ENCODE measurements at places on chromosomes 6 and 20.

DNA sequence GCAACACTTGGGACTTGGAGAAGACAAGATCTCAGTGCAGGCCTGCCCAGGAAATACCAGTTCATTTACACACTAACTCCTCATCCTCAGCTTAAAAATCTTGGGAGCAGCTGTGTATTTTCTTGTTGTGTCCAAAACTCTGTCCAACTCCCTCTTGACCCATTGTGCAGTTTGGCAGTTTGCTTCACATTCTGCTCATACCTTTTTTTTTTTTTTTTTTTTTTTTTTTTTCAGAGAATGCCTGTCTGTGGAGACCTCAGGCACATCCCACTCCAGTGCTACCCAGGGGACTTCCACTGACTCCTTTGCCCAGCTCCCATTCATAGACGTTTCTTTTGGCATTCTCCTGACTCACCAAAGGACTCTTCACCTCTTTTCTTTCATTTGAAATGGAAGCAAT, 265.8 kb upstream of the TCF21 start:
- no peak for DNase-seq

GRCh38 chr6:2999618-3000557, at the start of gene NQO2:
NQO2 (plus strand) TSS chr6:2999894; CDS start chr6:3006553, 6,659 bp downstream.
- peak; percentile 74 for DNase-seq

DNA sequence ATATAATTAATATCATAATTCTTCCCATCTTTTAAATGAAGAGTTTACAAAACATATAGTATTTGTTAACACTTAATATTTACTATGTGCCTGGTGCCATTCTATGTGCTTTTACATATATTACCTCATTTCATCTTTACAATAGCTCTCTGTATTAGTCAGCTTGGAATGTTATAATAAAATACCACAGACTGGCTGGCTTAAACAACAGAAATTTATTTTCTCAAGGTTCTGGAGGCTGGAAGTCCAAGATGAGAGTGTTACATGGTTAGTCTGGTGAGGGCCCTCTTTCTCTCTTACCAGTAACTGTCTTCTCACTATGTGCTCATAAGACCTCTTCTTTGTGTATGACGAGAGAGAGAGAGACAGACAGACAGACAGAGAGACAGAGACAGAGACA, 110.2 kb downstream of the NKAIN2 start:
- no peak for DNase-seq

DNA sequence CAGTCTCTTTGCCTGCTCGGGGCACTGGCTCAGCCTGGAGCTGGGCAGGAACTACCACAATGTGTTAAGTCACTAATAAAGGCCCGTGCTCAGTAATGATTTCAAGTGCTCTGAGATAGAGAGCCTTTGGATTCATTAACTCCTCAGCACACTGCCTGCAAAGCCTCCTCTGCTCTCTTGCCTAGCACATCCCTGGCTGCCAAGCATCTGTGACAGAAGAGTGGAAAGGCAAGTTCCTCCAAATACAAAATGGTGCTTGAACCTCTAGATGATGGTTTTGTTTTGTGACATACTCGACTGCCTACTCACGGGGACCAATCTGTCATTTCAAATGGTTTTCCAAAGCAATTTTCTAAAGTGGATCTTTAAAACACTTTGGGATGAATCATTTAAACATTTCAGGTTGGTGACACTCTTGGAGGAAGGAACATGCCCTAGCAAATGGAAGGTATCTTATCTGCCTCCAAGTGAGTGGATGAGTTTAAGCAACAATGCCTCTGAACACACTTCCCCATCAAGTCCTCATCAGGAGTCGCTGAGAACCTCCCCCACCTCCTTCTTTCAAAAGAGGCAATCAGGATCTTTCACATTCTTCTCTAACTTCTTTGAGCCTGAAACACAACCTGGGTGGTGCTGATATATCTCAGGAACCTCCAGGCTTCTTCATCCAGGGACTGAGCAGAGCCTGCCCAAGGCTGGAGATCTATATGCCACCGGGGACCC, 35.8 kb downstream of the METTL24 start:
- no peak for DNase-seq

GRCh38 chr6:35056952-35057351, 84.2 kb downstream of the TCP11 start:
- no peak for DNase-seq

GRCh38 chr6:29967379-29968010, 25.2 kb downstream of the HLA-A start:
- no peak for DNase-seq

DNA sequence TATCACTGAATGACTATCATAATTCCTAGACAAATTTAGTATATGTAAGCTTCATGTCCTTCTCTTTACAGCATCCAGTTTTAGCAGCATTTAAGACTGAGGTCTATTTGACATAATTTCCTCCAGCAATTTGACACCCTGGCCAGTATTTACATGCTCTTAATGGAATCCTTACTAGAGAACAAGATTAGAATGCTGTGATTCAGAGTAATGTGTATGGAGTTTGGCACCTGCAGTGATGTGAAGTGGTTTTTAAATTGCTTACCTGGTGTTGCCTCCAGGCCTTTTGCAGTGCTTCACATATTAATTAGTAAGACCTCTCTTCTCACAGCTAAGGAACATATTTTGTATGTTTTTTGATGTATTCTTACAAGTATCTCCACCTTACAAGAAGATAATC, 9.8 kb downstream of the NKX2-4 start:
- no peak for DNase-seq

DNA sequence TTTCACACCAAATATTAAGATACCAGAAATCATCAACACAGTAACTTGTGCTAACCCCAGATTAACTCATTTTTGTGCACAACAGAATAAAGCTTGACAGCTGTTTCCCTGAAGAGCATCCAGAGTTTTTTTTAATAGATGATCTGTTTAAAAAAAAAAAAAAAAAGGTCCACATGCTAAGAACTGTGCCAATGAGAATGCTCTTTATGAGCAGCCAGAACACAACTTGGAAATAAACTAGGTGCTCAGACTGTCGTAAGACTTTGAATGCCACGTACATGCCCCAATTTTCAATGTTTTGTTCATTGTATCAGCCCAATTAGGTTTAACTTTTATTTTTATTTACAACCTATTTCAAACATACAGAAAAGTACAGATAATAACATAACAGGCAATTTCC, 47.3 kb downstream of the STAU1 start:
- DNase-seq: no peak

GRCh38 chr6:169398342-169399105, 144.9 kb upstream of the THBS2 start:
- no peak for DNase-seq

DNA sequence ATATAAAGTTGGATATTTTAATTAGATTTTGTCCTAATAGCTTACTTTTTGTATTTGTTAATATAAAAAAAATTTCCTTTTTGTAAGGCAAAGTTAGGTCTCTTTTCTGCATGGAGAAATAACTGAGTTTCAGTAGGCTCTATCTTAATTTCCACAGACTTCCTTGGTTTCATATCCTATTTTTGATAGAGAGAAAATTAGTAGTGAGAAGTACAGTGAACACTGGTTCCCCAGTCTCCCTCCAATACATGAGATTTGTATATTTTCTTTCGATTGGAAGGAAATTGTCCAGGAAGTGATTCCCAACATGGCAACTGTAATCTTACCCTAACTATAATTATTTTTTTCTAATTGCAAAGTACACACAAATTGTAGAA, 26.4 kb downstream of the TRIM27 start:
- no peak for DNase-seq

DNA sequence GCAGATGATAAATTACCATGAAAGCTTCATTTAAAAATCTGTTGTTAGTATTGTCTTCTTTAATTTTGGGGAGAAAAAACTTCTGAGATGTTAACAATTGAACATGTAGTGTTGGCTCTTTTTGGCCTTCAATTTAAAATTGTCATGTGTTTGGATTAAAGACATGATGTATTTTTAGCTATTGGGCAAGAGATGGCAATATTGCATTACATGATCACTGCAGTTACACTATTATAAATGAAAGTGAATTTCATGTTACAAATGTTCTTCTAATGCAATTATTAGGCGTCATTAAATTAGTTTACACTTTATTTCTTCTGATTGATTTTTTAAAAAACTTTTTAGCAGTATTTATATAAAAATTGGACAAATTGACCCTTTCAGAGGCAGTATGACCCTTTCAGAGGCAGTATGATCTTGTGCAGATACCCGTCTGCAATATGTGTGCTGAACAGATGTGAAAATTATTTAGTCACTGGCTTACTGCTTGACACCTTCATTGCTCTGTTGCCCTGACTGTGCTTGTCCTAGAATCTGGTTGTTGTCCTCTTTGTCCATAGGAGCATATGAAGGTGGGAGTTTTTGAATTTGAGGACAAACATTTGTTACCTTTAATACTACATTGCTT, 25.8 kb downstream of the CDKAL1 start:
- DNase-seq: no peak

- DNase-seq: no peak
Observed at GRCh38 chr20:818001-818664, 15.4 kb upstream of the FAM110A start.

DNA sequence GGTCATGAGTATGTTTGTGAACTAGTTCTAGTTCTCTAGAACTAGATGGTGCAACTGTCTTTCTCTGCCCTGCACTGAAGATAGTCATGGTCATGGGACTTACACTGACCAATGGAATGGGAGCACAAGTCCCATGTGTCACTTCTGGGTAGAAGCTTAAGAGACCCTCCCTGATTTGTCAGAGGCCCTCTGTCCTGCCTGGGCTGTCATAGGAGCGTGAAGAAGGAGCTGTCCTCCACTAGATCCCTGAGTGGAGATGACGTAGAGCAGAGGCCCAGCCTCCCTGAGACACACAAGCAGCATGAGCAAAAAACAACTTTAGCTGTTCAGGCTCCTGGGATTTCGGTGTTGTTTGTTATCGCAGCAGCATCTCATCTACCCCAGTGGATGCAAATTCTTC, 514.5 kb downstream of the PREX1 start:
- no peak for DNase-seq

DNA sequence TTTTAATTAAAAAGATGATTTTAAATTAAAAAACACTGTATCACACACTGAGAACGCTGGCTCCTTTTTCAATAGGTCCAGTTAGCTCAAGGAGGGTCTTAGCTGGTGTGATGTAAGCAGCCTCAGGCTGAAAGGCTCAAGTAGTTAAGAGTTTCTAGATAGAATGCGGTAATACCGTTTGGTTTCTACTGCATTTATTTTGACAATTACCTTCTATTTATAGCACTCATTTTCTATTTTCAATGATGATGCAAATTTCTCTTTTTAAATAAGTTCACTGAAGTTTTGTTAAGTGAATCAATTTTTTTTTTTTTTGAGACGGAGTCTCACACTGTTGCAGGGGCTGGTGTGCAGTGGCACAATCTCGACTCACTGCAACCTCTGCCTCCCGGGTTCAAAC, 87.1 kb downstream of the PREX1 start:
- DNase-seq: no peak
